GM13976 (cell line): ENCODE measurements at places on chromosomes 1 and 21.

GRCh38 chr1:177170756-177171535, at the start of gene BRINP2:
Gene BRINP2 (plus strand): TSS chr1:177170958. CDS start chr1:177229877, 58,919 bp downstream.
- no peak for DNase-seq

GRCh38 chr1:234488054-234489006, 9.4 kb upstream of the TARBP1 start:
- DNase-seq, result no peak

GRCh38 chr1:9869831-9870251, 40.2 kb downstream of the CTNNBIP1 start:
- DNase-seq, result no peak

GRCh38 chr1:169689395-169689794, 22.0 kb downstream of the SELL start:
- DNase-seq, result no peak

- no peak for DNase-seq
Measured at GRCh38 chr21:36891692-36892091, 74.8 kb downstream of the HLCS start.

- DNase-seq, result no peak
Measured at GRCh38 chr21:31724552-31724951, 7.4 kb downstream of the SCAF4 start.

DNA sequence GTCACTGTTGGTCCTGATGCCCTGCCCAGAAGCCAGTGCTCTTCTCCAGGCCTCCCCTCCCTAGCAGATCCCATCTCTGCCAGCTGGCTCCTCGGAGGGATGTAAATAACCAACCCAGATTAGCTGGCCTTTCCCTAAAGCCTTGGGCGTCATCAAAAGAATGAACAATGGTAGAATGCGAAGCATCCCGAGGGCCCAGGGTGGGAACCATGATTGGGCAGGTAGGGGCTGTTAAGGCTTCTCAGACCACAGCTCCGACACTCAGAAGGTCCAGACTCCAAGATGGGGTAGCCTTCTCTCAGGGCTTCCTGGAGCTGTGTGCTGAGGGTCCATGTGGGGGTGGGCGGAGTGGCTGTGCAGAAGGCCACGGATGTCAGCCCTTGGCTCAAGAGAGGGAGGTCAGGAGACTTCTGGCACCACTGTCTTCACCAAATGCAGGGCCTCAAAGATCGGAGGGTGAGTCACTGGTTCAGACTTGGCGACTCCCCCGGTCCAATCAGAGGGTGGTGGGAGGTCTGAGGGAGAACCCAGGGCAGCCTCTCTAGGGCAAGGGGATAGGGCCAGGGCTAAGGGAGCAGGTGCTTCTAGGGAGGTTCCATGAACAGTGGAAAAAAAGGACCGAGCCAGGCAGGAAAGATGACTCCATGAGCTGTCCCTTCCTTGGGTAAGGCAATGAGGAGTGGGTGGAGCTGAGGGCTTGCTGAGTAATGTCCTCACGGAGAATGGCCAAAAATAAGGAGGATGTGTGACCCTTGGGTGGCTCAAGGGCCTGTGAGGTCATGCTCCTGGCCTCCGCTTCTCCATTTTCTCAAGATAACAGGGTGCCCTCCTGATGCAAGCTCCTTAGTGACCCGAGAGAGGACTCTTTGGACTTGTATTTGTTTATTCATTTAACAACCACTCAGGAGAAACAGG, 58.4 kb upstream of the EPS8L3 start:
- peak; percentile 12 for DNase-seq

- no peak for DNase-seq
Measured at GRCh38 chr1:172172352-172172831, 248.1 kb upstream of the C1orf105 start.

- DNase-seq, result no peak
Measured at GRCh38 chr1:64543831-64544230, 73.9 kb downstream of the CACHD1 start.

GRCh38 chr1:206469411-206469932, 804 bp upstream of the IKBKE start:
- no peak for DNase-seq

DNA sequence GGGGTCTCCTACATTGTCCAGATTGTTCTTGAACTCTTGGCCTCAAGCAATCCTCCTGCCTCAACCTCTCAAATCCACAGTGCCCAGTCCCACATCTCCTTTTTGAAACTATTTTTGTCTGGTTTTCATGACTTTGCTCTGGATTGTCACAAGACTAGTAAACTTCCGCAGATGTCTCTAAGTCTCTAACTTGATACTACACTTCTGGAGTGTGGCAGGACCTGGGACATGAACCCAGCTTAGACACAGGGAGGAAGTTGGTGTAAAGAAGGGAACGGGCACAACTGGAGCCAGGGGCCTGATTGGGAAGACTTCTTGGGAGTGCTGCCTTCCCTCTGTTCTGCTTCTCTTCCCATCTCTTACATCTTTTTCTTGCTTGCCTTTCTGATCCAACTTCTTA, 16.2 kb upstream of the DISC1 start:
- no peak for DNase-seq

DNA sequence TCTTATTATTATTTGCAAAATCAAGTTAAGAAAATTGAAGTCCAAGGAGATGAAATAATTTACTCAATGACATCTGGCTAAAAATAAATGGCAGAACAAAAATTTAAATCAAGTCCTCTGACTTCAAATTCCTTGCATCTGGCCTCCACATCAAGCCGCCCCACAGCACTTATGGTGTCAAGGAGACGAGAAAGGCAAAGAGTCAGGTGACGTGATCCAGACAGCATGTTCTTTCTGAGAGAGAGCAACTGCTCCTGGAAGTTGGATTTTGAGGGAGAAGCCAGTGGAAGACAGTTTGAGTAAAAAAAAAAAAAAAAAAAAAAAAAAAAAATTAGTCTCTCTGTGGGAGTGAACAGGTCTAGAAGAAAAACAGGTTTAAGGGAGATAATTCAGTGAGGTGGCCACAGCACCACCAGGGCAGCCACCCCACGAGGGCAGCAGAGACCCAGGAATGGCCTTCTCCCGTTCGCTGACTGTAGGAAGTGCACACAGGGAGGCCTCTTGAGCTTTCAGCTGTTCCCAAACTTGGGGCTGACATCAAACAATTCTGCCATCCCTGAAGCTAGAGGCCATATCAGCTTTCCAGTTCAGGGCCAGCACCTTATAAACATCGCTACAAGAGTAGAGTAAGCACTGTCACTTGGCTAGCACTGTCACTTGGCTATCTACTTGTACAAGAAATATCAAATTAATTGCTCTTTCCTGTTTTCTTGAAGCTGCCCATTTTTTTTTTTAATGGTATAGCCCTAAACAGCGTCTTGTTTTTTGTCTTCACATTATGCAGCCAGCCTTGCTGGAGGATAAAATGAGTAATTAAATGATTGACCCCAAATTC, 7.8 kb downstream of the C1orf162 start:
- peak; percentile 71 for DNase-seq

- DNase-seq, result no peak
Measured at GRCh38 chr1:205822397-205822796, 9.4 kb upstream of the SLC41A1 start.

DNA sequence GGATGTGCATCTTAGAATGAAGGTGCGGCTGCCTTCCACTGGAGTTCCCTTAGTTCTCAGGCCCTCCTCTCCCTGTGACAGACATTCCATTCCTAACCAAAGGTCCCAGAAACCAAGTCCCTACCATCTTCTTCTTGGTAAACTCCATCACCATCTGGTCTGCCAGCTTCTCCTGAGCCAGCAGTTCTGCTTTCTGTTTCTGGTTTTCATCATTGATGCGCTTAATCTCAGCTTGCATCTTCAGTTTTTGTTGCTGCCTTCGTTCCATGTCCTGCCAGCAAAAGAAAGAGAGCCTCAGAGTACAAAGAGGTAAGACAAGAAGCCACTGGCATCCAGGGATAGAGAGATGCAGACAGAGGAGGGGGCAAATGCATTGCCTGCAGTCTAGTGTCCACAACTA, 18.0 kb upstream of the VSIG8 start:
- no peak for DNase-seq

DNA sequence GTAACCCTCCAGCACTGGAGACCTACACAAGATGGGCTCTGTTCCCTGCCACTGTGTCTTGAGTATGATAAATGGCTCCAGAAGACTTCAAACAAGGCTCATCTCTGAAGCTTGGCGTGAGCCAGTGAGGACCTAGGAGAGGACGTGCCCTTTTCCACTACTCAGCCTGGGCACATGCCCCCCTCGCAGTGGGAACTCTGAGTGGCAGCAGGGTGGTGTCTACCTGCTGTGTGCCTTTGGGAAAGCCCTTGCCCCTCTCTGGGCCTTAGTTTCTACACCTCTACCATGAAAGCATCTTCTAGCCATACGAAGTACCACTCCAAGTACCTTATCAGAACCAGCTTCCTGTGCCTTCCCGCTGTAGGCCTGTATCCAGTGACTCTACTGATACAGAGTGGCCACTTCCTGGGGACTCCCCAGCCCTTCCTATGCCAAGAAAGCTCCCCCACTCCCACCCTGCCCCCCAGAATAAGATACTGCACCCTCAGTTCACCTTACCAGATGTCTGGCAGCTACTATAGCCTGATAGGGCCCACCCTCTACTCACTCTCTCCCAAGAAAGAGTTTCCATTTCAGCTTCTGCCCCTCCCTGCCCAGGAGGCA, 3.1 kb upstream of the MOB3C start:
- DNase-seq, result no peak

DNA sequence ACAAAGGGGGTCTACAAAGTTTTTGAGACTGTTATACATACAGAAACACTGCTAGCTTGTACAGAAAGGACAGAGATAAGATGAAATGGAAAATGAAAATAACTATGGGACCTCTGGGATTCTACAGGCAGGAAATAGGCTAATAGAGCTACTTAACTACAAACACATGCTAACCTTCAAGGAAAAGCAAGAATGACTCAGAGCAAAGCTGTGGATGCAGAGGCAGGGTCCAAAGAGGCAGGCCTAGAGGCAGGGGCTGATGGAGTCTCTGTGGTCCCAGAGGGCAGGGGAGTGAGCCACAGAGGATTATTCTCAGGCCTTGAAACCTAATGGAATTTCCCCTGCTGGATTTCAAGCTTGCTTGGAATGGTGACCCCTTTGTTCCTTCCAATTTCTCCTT, 18.7 kb upstream of the GOLT1A start:
- DNase-seq, result no peak

GRCh38 chr1:113205980-113206766, 133.2 kb downstream of the LRIG2 start:
- no peak for DNase-seq

GRCh38 chr1:62274496-62275485, 44.4 kb downstream of the KANK4 start:
- DNase-seq, result no peak

GRCh38 chr1:50521703-50522102, 98.5 kb upstream of the DMRTA2 start:
- DNase-seq, result peak; percentile 2

- DNase-seq, result no peak
Measured at GRCh38 chr1:170704256-170704655, 40.3 kb downstream of the PRRX1 start.

GRCh38 chr1:180183426-180183825, 28.8 kb downstream of the QSOX1 start:
- DNase-seq, result no peak

DNA sequence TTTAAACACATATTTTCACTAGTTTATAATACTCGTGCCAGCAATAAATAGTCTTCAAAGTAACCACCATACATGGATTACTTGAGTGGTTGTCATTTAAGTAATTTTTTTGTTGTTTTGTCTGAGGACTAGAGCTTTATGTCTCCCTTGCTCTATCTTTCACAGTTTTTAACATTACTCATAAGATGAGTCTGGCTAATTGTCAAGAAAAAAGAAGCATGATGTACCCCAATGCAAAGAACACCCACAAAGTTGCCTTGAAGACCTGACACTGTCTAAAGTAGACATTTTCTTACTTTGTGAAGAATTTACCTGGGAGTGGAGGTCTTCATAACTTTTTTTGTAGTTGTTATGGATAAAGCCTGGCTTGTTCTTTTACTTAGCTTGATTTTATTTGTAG, 210.4 kb upstream of the BRINP3 start:
- no peak for DNase-seq

- DNase-seq, result no peak
Measured at GRCh38 chr1:12551584-12551983, 66.4 kb downstream of the DHRS3 start.

DNA sequence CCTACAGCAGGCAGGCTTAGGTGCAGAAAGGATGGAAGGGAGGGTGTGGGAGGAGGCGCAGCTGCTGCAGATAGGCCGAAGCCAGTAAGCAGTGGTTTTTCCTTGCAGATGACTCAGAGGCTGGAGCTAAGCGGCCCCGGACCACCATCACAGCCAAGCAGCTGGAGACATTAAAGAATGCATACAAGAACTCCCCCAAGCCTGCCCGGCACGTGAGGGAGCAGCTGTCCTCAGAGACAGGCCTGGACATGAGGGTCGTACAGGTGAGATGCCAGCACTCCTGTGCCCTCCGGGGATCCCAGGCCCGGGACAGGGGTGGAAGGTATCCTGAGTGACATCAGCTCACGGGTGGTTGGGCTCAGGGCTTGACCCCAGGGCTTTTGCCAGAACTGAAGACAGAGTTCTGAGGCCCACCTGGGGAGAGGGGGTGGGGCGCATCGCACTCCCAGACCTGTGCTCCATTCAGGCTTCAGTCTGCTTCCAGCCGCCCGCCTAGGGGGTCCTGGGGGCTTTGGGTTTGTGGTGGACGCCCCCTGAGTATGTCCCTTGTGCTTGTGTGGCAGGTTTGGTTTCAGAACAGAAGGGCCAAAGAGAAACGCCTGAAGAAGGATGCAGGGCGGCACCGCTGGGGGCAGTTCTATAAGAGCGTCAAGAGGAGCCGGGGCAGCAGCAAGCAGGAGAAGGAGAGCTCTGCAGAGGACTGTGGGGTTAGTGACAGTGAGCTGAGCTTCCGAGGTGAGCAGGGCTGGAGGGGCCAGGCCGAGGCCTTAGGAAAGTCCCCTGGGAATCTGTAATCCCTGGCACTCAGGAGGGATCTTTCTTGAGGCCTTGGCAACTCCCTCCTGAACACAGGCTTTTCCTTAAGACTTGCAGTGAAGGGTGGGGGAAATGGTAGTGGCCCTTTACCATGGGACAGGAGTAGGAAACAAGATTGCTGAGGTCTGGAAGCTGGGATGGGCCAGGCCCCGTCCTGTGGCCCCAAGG, 41.5 kb downstream of the LHX4 start:
- DNase-seq, result no peak

- DNase-seq, result no peak
Measured at GRCh38 chr1:110875216-110875731, 2.3 kb downstream of the CD53 start.

- peak; percentile 72 for DNase-seq
Measured at GRCh38 chr1:12600880-12601633, 17.0 kb downstream of the DHRS3 start.

- DNase-seq, result no peak
Measured at GRCh38 chr1:72366466-72366865, 84.1 kb upstream of the NEGR1 start.

DNA sequence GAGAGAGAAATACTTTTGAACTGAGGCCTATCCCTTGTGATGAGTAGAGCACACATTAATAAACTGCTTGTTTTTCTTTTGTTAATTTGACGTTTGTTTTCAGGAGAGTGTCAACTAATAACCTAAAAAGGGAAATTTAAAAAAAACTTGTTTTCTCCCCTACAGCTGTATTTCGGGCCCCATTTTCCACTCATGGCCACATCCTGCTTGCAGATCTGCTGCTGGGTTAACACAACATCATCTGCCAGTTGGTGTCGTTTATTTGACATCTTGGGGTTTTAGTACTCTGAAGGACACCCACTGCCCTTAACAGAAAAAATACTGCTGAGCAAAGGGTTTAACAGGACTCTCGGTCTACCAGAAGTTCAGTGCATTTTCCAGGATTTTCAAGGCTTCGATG, 848 bp upstream of the PYHIN1 start:
- DNase-seq, result no peak

- no peak for DNase-seq
Measured at GRCh38 chr1:236101233-236102200, 36.6 kb upstream of the NID1 start.

- no peak for DNase-seq
Measured at GRCh38 chr1:13782634-13783360, 82.8 kb downstream of the PRDM2 start.
